ENCODE measurements at places on chromosomes 12 and 14. TPM values are rescaled to one million over a fixed set of nuclear protein-coding genes. Genes with fewer than 3 reads are reported as not detected.

DNA sequence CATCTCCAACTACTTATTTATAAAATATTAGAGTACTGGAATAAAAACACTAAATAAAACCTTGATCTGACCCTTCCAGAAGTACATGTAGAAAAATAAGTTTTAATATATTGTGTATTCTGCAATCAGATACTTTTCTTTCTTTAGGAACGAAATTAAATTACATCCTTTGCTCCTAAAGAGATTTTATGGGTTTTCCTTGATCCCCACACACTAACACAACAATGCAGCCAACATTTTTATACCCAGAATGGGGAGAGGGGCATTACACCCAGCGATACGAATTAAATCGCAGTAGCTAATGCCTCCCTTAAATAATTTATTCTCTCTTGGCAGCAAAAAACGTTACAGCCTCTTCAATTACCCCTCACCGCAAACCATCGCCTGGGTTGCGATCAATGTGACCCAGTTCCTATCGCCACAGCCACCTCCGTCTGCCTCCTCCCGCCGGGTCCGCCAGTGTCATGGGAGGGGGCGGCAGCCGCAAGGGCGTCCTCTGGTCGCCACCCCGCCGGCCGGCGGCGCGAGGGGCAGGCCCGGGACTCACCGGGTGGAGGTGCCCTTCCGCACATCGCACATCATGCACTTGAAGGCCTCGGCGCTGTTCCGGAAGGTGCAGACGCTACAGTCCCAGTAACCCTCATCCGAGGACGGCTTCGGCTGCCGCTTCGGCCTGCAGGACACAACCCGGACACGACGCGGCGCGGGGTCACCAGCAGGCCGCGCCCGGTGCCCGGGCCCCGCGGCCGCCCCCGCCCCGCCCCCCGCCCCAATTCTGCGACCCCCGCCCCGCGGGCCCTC is 796 bp downstream of the YAF2 start:
- H3K27me3 ChIP-seq = peaks cover 3% of the 10 kb centered on the region
- peaks cover 19% of the 10 kb centered on the region for H3K4me1 ChIP-seq
- DNase-seq = peak; percentile 72
- H3K36me3 ChIP-seq = peaks cover 5% of the 10 kb centered on the region
- H3K4me3 ChIP-seq = peak overlapping the region; percentile 84

GRCh38 chr14:34450958-34451357 is 11.1 kb downstream of the SPTSSA start:
- peaks cover 8% of the 10 kb centered on the region for H3K36me3 ChIP-seq
- H3K27ac ChIP-seq = no peak overlapping the region
- no peak overlapping the region for H3K4me3 ChIP-seq
- H3K4me1 ChIP-seq = peaks cover 3% of the 10 kb centered on the region
- DNase-seq = no peak

GRCh38 chr12:115370650-115371049 is 686.7 kb upstream of the TBX3 start:
- peaks cover 2% of the 10 kb centered on the region for H3K4me1 ChIP-seq
- peaks cover 22% of the 10 kb centered on the region for H3K27me3 ChIP-seq
- H3K4me3 ChIP-seq = no peak overlapping the region
- H3K36me3 ChIP-seq = no peaks in the 10 kb centered on the region
- no peak overlapping the region for H3K27ac ChIP-seq

ADAM21 gene
- total RNA-seq = 0.12 TPM

GRCh38 chr12:122844366-122844971 is 9.2 kb downstream of the HIP1R start:
- H3K4me1 ChIP-seq = peaks cover 10% of the 10 kb centered on the region
- H3K27me3 ChIP-seq = no peaks in the 10 kb centered on the region
- H3K36me3 ChIP-seq = peaks cover under 1% of the 10 kb centered on the region
- DNase-seq = no peak

GRCh38 chr14:24250354-24250753 is 7.9 kb upstream of the TINF2 start:
- no peaks in the 10 kb centered on the region for H3K27me3 ChIP-seq
- DNase-seq = no peak
- H3K36me3 ChIP-seq = no peaks in the 10 kb centered on the region
- H3K4me3 ChIP-seq = no peak overlapping the region
- no peak overlapping the region for H3K27ac ChIP-seq

AVPR1A gene
- 0.16 TPM for total RNA-seq

- H3K36me3 ChIP-seq = peaks cover 2% of the 10 kb centered on the region
- H3K4me3 ChIP-seq = peak overlapping the region; percentile 89
- H3K27me3 ChIP-seq = peaks cover 8% of the 10 kb centered on the region
- H3K27ac ChIP-seq = peak overlapping the region; percentile 94
- no peak for DNase-seq
- H3K4me1 ChIP-seq = peaks cover 19% of the 10 kb centered on the region
Observed at GRCh38 chr12:82688035-82688501, 1.4 kb downstream of the TMTC2 start.

SMCO3 gene
- not detected for total RNA-seq

GRCh38 chr14:88612981-88613380 is 50.1 kb downstream of the ZC3H14 start:
- H3K4me1 ChIP-seq = peaks cover 21% of the 10 kb centered on the region
- no peak overlapping the region for H3K27ac ChIP-seq
- H3K36me3 ChIP-seq = peaks cover 41% of the 10 kb centered on the region
- no peak for DNase-seq
- no peaks in the 10 kb centered on the region for H3K27me3 ChIP-seq

BRI3BP gene
- total RNA-seq = 11.1 TPM

RPGRIP1 gene
- total RNA-seq = 0.19 TPM

- H3K4me3 ChIP-seq = no peak overlapping the region
- H3K4me1 ChIP-seq = peaks cover 13% of the 10 kb centered on the region
- no peak for DNase-seq
- no peaks in the 10 kb centered on the region for H3K36me3 ChIP-seq
- H3K27ac ChIP-seq = no peak overlapping the region
Observed at GRCh38 chr12:38515912-38516311, 199.3 kb downstream of the ALG10B start.

MYO1A gene
- total RNA-seq = 1.6 TPM

- H3K4me1 ChIP-seq = no peaks in the 10 kb centered on the region
- DNase-seq = no peak
- H3K27ac ChIP-seq = no peak overlapping the region
- no peak overlapping the region for H3K4me3 ChIP-seq
- H3K36me3 ChIP-seq = peaks cover 4% of the 10 kb centered on the region
Observed at GRCh38 chr12:65811968-65812700, 12.1 kb upstream of the HMGA2 start.

- peaks cover 37% of the 10 kb centered on the region for H3K4me1 ChIP-seq
- no peak for DNase-seq
- H3K36me3 ChIP-seq = no peaks in the 10 kb centered on the region
- H3K4me3 ChIP-seq = no peak overlapping the region
- H3K27me3 ChIP-seq = no peaks in the 10 kb centered on the region
Observed at GRCh38 chr14:100386121-100386520, 63.0 kb downstream of the SLC25A47 start.

DNA sequence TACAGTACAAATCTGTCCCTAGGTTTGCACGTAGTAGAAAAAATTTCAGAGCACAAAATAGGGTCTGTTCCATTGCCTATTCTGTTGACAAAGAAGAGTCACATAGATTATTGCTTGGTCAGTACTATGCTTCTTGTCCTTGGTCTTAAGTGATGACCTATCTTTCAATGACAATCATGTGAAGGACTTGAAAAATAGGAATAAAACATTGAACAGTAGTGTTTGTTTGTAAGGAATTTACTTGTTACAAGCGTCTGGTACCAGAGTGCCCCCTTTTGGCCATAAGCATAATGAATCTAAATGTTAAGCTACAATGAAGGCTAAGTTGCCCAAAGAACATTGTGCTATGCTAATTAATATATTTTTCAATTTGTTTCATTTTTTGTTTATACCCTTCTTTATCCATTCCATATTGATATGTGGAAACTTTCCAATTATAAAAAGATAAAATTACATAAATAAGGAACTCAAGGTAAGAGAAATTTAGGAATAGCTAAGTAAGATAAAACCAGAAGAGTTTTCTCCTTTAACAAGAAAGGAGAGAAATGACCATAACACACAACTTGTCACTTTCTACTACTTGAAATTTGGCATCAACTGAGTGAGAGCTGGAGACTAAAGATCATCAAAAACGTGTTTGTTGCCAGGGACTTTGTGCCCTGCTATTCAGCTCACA is 204.7 kb downstream of the EPS8 start:
- no peaks in the 10 kb centered on the region for H3K4me1 ChIP-seq
- peaks cover 2% of the 10 kb centered on the region for H3K36me3 ChIP-seq
- no peak overlapping the region for H3K4me3 ChIP-seq
- DNase-seq = no peak
- no peak overlapping the region for H3K27ac ChIP-seq

GRCh38 chr12:2902272-2902880 is 11.7 kb downstream of the TULP3 start:
- H3K4me1 ChIP-seq = peaks cover 4% of the 10 kb centered on the region
- no peak for DNase-seq

DNA sequence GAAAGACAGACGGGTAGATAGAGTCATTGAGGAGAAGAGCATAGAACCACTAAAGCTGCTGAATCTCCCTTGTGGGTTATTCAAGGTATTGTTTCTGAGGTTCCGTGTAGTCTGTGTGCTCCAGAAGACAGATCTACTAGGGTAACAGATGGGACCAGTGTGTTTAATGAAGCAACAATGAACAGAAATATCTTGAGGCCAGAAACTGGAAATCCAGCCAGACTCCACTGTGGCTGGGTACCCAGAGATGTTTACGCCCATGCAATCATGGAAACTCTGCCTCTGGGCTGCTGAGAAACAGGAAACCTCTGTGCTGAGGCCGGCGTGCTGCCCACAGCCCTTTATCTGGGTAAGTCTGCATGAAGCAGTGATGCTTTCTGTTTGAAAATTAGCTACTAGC is 8.3 kb downstream of the PROX2 start:
- H3K27ac ChIP-seq = no peak overlapping the region
- DNase-seq = no peak
- no peaks in the 10 kb centered on the region for H3K36me3 ChIP-seq
- peaks cover 24% of the 10 kb centered on the region for H3K27me3 ChIP-seq
- no peak overlapping the region for H3K4me3 ChIP-seq
- H3K4me1 ChIP-seq = no peaks in the 10 kb centered on the region

LRP1-AS gene
- not detected for total RNA-seq

EPS8 gene
- 20.4 TPM for total RNA-seq

DNA sequence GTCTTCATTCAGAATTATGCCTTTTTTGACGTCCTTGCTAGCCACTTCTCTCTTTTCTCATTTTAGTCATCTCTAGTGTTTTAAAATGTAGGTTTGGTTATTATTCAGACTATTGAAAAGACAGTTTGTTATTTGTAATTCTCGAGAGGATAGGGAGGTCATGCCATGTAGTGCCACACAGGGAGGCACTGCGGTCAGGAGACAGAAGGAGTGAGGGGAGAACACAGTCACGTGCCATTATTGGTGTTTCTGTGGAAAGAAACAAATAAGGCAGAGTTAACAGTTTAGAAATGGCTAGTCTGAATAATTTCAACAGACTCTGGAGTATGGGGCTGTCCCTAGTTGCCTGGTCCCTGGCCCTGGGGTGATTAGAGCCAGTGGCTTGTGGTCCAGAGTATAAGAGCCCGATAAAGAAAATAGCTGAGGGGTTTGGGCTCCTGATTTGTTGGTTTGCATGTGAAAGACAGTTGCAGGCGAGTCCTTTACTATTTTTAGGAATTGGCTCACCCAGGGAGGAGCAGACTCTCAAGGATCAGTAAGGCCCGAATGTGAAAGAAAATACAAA is 278.1 kb upstream of the SEL1L start:
- H3K36me3 ChIP-seq = peaks cover 2% of the 10 kb centered on the region
- H3K27ac ChIP-seq = no peak overlapping the region
- H3K4me1 ChIP-seq = no peaks in the 10 kb centered on the region
- H3K27me3 ChIP-seq = peaks cover 14% of the 10 kb centered on the region
- H3K4me3 ChIP-seq = no peak overlapping the region

GRCh38 chr12:29709496-29710040 is 74.2 kb downstream of the TMTC1 start:
- H3K4me3 ChIP-seq = no peak overlapping the region
- DNase-seq = no peak
- H3K36me3 ChIP-seq = no peaks in the 10 kb centered on the region
- no peaks in the 10 kb centered on the region for H3K27me3 ChIP-seq
- peaks cover 16% of the 10 kb centered on the region for H3K4me1 ChIP-seq

HDAC7 gene
- 80.0 TPM for total RNA-seq

DNA sequence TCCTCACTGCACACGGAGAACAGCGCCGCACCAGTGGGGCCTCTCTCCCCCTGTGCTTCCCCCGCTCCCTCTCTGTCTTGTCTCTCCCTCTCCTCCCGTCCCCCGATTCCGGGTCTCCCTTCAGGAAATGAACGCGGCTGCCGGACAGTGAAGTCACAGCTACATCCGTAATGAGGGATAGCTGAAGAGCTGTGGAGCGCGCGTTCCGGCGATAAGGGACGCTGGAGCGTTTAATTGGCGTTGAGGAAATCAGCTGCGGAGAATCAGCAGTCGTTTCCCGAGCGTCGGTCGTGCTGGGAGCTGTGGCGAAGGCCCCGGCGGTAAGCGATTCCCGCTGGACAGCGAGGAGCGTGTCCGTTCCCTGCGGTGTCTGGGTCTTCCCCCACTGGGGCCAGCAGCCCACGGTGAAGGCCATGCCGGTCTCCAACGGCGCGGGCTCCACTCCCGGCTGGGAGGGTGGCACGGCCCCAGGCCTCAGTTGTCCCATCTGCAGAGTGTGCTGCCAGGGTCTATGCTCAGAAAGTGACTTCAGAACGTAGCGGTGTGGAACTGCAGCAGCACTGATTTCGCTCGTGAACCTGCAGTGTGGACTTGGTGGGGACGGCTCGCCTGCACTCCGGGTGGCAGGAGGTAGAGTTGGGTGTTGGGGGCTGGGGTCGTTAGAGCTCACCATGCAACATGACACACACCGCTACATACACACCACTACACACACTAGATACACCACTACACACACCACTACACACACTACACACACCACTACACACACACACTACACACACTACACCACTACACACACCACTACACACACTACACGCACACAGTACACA is 10.9 kb downstream of the NOC4L start:
- no peak overlapping the region for H3K27ac ChIP-seq
- H3K4me3 ChIP-seq = no peak overlapping the region

TOMM20L gene
- 0.55 TPM for total RNA-seq

DNA sequence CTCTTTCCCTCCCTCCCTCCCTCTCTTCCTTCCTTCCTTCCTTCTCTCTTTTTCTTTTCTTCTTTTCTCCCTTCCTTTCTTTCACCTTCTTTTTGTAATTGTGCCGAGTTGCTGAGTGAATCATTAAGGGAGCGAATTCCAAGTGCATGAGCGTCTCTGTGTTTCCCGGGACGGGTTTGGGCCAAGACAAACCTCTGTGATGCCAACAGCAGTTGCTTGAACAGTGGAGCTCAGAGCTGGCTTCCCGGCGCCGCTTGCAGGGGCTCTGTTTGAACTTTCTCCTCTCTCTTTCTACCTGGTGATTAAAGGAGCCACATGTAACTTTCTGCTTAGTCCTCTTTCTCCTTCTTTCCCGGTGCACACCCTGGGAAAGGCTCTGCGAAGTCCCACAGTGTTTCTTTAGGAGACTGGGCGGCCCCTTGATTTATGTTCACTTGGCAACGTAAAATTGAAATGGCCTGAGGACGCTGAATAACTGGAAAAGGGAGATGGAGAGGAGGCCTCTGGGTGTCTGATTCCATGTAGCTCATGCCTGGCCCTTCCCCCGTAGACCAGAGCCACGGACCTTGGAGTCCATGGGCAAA is 33.7 kb upstream of the MAP1LC3B2 start:
- H3K36me3 ChIP-seq = no peaks in the 10 kb centered on the region
- H3K4me3 ChIP-seq = peak overlapping the region; percentile 43
- H3K27me3 ChIP-seq = peaks cover 24% of the 10 kb centered on the region
- peaks cover 31% of the 10 kb centered on the region for H3K4me1 ChIP-seq
- no peak for DNase-seq

KRT79 gene
- not detected for total RNA-seq

Data from progenitor cell of endocrine pancreas (in vitro differentiated cells).